NCI-H1105 treated with DMSO at 0.1 percent for 48 hours (cell line): ENCODE measurements at places on chromosomes 1 and 21.
A peak's percentile ranks its signal among the peaks of the same experiment; 100 is the strongest.

GRCh38 chr1:18336801-18337200 lies 143.9 kb upstream of the KLHDC7A start:
- DNase-seq = no peak

DNA sequence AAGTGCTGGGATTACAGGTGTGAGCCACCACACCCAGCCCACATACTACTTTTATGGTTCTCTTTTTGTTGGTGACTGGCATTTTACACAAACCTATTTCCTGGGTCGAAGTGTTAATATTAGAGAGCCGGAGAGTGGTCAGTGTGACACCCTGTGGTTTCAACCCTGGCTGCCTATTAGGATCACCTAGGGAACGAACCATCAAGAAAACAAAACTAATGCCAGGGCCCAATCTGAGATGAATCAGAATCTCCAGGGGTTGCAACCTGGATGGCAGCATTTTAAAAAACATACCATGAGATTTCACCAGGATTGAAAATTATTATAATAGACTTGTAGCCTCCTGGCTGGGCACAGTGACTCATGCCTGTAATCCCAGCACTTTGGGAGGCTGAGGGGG lies 6.1 kb downstream of the MRPS21 start:
- DNase-seq = no peak

DNA sequence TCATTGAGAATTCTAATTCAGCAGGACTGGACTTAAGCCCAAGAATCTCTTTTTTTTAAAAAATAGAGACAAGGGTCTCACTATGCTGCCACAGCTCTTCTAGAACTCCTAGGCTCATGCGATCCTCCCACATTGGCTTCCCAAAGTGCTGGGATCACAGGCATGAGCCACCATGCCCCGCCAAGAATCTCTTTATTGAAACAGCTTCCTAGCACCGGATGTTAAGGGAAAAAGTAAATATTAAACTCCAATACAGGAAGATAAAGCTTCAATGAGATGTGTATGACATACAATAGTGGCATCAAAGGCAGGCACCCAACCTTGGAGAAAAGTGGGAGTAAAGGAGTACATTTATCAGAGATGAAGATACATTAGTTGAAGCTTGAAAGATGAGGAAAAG lies 25.5 kb downstream of the PUM1 start:
- DNase-seq = no peak

DNA sequence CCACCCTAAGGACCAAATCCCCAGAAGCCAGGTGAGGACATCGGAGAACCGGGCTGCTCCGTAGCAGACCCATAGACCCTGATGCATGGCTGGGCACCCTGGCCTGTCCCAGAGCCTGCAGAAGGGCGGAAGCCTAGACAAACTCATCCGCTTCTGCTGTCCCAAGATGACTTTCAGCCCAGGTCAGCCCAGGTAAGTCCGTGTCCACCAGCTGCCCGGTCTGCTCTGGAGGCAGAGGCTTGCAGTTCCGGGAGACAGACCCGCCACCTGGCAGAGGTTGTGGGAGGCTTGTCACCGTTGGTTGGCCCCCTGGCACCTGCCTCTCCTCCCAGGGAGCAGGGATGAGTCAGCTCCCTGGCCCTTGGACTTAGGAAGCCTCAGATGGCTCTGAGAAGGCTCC lies 22.8 kb upstream of the POFUT2 start:
- DNase-seq = no peak

GRCh38 chr1:31943546-31944184 lies 5.5 kb upstream of the PTP4A2 start:
- DNase-seq = no peak

GRCh38 chr1:59730302-59730701 lies 84.4 kb upstream of the HOOK1 start:
- no peak for DNase-seq

DNA sequence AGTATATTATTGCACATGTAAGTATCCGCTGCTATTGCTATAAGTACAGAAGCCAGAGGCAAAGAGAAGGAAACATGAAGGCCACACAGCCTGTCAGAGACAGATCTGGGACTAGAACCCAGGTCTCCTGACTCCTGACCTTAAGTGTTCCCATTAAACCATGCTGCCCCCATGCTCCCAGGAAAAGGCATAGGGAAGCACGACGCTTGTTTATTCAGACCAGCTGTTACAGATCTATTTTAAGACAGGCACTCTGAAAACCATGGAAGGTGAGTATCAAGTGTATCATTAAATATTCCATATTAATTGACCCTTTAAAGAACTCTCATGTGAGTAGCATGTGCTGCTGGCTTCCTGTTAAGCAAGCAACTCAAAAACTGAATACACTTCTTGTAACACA lies 11.4 kb downstream of the VAV3 start:
- DNase-seq = peak; percentile 70

- no peak for DNase-seq
Measured at GRCh38 chr1:40633931-40634376, 31.5 kb downstream of the RIMS3 start.

DNA sequence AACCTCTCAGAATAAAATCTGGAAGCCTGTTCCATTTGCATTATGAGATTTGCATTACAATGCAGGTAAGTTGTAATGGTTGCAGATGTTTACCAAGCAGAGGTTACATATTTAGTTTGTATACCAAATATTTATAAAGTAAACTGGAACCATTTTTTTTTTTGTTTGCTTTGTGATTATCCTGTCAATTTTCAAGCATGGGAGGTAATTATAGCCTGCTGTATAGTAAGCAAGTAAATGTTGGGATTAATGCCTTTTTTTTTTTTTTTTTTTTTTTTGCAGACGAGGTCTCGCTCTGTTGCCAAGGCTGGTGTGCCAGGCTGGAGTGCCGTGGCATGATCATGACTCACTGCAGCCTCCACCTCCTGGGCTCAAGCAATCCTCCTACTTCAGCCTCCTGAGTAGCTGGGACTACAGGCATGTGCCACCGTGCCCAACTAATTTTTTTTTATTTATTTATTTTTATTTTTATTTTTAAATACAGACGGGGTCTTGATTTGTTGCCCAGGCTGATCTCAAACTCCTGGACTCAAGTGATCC lies 21.0 kb downstream of the NFYC start:
- DNase-seq = peak; percentile 67

DNA sequence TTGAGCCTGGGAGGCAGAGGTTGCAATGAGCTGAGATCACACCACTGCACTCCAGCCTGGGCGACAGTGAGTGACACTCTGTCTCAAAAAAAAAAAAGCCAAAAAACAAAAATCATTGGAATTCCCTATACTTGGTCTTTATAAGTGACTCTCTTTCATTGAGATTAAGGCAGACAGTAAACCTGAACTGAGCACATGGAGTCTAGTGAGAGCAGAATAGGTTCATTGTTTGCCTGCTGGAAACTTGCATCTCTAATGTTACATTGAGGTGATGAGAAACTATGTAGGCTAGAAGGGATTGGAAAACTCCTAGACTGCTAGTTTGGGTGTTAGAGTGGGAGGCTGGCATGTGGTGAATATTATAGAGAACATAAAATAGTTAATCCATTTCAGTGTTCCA lies 25.4 kb downstream of the MAST2 start:
- DNase-seq = no peak

DNA sequence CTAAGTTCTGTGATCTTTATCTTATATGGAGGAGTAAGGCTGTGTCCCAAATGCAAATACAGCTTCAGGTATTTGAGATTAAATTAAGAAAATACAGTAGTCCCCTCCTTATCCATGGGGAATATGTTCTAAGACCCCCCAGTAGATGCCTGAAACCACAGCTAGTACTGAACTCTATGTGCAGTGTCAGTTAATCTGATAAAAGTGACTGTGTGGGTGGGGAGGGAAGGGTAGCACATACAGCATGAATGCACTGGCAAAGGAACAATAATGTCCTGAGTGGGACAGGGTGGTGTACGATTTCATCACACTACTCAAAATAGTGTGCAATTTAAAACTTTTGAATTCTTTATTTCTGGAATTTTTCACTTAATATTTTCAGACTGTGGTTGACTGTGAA lies 83.1 kb downstream of the HS2ST1 start:
- no peak for DNase-seq

DNA sequence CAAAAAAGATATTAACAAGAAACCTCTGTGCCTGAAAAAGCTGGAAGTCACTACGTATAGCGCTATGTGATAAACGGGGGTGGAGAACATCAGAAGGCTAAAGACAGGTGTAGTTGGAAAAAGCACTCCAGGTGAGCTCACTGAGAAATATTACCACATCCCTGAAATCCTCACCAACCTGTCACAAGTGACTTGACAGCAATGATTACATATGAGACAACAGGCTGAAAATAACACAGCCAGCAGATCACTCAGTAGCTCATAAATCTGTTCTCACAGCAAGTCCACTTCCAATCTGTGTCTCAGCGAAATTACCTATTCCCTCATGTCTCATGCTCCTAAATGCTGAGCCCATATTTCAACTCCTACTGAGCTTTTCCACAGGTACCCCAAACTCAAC lies 120.5 kb downstream of the UBR4 start:
- DNase-seq = no peak

DNA sequence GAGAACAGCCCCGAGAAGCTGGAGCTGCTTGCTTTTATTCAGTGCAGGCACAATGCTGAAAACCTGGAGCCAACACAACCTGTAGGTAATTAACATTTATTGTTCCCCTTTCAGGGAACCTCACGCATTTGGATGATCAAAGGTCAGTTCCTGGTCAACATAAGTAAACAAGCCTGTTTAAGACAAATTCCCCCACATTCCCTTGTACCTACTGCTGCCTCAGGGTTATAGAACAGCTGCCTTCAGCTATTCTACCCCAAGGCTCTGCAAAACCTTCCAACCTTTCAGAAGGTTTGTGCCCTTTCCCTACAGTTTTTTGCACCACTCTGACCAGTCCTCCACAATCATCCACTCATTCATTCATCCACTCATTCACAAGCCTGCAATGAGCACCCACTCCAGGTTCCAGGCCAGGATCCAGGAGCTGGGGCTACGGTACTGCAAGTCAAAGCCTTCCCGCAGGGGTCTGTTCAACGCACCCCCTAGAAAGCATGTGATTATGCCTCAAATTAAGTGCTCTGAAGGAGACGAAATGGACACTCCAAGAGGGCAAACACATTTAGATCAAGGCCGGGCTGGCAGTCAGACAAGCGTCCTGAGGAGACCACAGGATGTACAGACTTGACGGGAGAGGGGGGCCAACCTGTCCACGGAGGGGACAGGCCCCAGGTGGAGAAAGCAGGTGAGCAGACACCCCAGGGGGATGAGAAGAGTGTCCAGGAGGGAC lies 683.9 kb downstream of the MATN1 start:
- DNase-seq = no peak

DNA sequence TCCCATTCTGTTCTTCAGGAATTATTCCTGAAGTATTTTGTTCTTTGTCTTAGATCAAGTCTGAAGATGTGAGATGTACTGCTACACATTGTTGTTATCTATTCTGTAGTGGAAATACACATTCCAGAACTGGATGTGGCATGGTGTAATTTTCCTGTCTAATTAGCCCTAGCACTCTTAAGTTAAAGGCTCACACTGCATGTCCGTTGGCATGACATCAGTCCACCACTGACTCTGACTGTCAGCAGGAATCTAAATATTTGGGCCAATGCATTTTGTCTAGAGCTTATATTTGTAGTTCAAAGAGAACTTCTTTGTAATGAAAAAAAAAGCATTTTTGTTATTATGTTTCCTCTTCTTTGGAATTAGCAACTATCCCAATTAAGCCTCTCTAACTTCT lies 201.0 kb downstream of the S1PR1 start:
- DNase-seq = no peak

- DNase-seq = peak; percentile 55
Measured at GRCh38 chr21:37220433-37220980, 46.6 kb downstream of the VPS26C start.

DNA sequence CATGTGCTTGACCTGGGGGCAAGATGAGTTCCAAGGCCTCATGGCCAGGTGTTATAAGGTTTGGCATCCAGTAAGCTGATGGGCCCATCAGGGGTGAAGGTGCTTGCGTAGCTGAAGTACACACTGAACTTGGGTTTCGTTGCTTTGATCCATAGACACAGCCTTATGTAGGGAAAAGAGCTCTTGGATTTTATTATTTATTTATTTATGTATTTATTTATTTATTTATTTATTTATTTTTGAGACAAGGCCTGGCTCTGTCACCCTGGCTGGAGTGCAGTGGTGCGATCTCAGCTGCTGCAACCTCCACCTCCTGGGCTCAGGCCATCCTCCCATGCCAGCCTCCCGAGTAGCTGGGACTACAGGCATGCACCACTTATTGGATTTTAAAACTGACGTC lies 63.2 kb downstream of the FOXD2 start:
- no peak for DNase-seq

GRCh38 chr1:152495066-152495675 lies 15.4 kb upstream of the LCE5A start:
- no peak for DNase-seq

GRCh38 chr1:41319106-41319755 lies 42.0 kb upstream of the FOXO6 start:
- no peak for DNase-seq

DNA sequence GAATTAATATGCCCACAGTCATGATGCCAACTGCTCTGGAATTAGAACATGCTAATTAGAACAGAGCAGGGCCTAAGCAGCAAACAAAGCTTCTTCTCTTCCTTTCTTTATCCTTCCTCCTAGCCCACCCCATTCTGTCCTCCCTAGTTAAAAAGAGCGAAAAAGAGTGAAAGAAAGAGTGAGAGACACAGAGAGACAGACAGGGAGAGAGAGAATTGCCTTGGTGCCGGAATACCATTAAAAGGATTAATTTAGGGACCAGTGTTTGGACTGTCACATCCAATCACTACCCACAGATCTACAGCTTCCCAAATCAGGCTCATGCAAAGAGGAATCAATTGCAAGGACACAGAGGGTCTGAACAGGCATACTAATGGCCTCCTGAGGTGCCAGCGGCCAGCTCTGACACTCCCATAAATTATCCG lies 7.0 kb downstream of the ERI3 start:
- DNase-seq = no peak

DNA sequence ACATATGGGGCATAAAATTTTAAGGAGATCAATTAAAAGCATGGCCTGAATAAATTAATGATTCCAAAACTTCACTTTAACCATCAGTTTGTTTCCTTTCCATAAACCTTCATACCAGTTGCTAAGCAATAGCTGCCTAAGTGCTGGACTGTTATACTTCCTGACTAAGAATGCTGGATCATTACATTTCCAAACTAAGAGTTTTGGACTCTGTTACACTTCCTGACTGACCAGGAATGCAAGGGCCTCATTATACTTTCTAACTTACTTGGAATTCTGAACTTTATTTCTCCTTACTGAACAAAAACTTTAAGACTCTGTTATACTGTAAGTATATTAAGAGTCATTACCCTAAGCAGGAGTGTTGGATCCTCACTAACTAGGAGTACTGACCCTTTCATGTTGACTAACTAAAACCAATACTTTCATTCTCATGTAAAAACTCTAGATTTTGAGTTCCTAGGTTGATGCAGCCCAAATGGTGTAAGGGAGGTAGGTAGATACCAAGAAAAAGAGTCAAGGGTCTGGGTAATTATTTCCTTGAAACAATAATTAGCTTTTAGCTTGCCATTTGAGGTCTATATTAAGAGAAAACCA lies 118.2 kb downstream of the FAF1 start:
- DNase-seq = no peak
